ENCODE measurements at places on chromosomes 5 and 9.

DNA sequence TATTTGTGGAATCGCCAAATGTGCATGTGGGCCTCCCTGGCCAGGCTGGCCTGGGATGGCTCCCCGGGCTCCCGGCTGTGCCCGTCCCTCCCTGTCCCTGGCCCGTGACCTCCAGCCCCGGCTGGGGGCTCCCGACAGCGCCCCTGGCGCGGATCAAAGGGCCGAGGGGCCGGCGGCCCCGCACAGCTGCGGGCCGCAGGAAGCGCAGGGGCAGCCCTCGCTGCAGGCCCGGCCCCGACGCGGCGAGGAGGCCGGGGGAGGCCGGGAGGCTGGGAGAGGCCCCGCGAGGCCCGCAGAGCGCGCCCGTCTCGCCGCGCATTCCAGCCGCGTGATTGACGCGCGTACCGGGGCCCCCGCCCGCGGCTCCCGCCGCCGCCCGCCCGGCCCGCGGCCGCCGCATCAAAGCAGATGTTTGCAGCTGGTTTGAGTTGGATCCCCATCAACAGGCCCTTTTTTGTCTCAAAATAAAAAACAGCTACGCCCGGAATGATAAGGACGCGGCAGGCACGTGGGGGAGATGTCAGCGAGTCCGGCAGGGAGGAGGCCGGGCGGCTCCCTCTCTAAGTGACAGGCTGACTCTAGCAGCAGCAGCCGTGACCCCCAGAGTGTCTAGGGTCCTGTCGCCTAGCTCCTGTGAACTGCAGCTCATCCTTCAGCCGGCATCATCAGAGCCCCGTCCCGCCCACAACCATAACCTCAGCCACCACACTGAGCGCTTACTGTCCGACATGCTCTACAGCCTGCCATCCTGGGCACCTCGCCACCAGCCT lies 69.4 kb downstream of the LMX1B start:
- no peak for DNase-seq

- DNase-seq = no peak
Observed at GRCh38 chr9:115098226-115098965, 19.6 kb downstream of the TNC start.

DNA sequence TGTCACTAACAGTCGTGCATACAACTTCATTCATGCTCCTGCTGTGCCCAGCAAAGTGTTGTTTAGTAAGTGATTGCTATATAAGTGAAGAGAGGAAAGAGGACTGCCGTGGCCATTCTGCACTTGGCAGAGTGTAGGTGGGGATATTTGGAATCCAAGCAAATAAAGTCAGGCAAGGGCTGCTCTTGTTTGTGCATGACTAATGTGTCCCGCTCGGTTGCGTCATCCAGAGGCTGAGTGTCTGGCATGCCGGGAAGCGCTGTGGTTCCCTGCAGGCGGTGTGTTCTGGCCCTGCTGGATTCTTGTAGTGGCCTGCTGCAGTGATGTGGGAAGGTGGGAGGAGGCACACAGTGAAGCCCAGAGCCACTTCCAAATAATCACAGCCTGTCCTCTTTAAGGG lies 136.9 kb upstream of the ANKH start:
- DNase-seq = no peak

GRCh38 chr5:136269973-136270372 lies 77.0 kb upstream of the SMIM32 start:
- no peak for DNase-seq

DNA sequence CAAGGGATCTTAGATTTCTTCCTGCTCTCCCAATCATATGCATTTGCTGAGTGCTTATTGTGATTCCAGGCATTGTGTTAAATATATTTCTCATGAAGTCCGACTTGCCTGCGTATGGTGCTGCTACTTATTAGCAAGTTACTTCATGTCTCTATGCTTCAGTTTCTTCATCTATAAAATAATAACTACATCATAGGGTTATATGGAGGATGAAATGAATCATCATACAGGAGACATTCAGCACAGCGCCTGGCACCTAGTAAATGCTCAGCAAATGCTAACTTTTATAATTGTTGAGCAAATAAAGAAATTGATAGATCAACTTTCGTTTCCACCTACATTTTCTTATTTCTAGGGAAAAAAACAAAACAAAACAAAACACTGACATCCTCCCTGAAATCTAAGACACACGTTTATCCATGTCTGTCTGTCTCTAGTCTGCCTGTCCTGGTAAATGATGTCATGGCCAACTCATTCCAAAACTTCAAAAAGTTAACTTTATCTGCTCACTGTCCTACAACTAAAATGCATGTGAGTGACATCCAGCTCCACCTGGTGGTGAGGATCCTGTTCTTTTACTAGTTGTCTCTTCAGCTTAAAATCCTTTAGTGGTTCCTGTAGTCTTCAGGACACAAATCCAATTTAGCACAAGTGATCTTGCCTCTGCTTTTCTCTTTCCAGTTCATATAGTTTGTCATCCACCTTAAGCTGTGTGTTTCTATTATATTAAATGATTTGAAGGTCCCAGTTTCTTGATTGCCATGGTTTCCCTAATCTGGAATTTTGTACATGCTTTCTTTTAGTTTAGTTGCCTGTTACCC lies 27.7 kb downstream of the PPP3R2 start:
- no peak for DNase-seq

DNA sequence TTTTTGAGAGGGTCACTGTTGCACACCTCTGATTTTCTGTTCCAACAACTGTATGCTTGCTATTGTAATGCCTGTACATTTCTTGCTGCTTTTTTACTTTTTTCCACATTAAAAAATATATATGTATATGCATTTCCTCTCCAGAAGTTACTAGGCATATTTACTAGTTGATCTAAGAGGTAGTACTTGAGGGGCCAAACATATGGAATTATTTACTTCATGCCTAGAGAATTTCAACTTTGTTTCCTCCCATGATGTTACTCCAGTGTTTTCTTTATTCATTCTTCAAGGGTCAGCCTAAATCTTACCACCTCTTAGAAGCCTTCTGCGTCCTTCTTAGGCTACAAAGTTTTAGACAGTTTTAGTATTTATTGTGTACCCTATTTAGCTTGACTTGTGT lies 122.7 kb downstream of the NMUR2 start:
- DNase-seq = no peak

- no peak for DNase-seq
Observed at GRCh38 chr5:123112196-123112595, 23.2 kb downstream of the PRDM6 start.

DNA sequence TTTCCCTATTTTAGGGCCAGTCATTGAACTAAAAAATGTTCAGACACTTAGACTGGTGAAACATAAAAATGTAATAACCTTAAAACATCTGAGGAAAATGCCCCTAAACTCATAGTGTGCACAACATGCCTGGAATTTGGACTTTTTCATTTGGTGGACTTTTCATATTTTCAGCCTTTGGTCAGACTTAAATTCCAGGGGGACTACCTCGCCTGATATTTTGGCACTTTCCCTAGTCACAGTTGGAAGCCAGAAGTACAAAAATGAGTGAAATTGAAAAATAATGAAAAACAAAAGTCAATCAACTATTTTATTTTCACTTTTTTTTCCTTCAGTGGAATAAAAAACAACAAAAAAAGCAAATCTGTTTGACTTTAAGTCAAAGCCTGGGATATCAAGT lies 256.2 kb downstream of the ACTL7B start:
- DNase-seq = no peak

- DNase-seq = no peak
Observed at GRCh38 chr5:137753691-137754187, 424 bp downstream of the HNRNPA0 start.

DNA sequence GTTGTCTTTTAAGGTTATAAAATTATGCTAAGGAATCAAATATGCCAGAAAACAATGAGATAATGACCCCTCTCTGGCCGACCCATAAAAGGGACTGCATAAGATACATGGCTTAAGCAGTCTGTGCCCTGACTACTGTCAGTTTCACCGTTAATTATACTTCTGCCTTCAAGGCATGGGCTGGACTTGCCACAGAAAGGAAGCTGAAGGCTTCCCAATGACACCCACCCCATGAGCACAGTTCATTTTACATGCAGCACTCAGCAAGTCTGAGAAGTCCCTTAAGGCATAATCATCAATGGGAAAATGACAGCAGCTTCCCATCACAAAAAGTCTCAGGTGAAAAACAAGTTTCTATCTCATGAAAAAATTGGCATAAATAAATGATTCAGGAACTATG lies 175.6 kb downstream of the GLIS3 start:
- no peak for DNase-seq

DNA sequence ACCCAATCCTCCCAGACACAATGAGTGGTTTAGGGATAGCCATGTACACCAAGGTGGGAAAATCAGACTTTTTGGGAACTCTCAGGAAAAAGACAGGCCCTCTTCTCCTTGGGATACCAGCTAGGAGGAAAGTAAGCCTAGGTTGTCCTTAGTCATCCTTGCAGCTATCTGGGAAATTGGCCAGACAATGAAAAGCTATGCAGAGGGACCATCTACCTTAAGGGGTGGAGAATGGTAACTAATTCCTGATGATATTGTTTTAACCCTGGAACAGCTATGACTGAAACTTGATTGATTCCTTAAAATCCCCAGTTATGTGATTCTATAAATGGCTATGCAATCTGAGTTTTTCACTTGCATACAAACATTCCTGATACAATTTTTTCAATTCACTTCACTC lies 88.9 kb upstream of the BNC2 start:
- DNase-seq = no peak
